ENCODE measurements at places on chromosomes 16 and 17. TPM values are rescaled to one million over a fixed set of nuclear protein-coding genes. Genes with fewer than 3 reads are reported as not detected.

GRCh38 chr16:193441-193840 is 13.2 kb downstream of the HBQ1 start:
- no peaks in the 10 kb centered on the region for H3K27me3 ChIP-seq
- no peak for DNase-seq
- peaks cover 98% of the 10 kb centered on the region for H3K36me3 ChIP-seq
- no peaks in the 10 kb centered on the region for H3K4me1 ChIP-seq
- no peak overlapping the region for H3K4me3 ChIP-seq

DNA sequence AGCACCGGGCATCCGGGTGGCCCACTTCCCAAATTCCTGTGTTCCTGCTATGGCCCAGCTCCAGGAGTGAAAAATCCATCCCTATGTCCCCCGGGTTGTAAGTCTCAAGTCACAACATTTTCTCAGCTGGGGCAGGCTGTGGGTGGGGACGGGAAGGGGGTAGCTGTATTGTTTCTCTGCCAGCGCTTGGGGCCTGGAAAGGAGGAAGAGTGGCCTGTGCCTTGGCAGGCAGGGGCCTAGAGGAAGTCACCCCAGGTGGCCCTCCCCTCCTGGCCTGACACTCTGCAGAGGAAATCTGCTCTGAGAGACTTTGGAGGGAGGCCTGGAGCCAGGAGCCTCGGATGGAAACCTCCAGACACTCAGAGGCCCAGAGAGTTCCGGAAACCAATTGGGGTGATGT is 10.6 kb upstream of the SCN4A start:
- H3K36me3 ChIP-seq = peaks cover 5% of the 10 kb centered on the region
- peaks cover under 1% of the 10 kb centered on the region for H3K27me3 ChIP-seq
- no peak for DNase-seq
- no peak overlapping the region for H3K27ac ChIP-seq
- no peak overlapping the region for H3K4me3 ChIP-seq

Gene C17orf78
- not detected for total RNA-seq

Gene FSCN2
- total RNA-seq = 5.5 TPM

Gene CIBAR2
- total RNA-seq = not detected

Gene ACSM2B
- total RNA-seq = not detected

- H3K4me3 ChIP-seq = no peak overlapping the region
- no peak overlapping the region for H3K27ac ChIP-seq
- DNase-seq = no peak
- H3K27me3 ChIP-seq = no peaks in the 10 kb centered on the region
- no peaks in the 10 kb centered on the region for H3K36me3 ChIP-seq
- no peaks in the 10 kb centered on the region for H3K4me1 ChIP-seq
These were observed 495.1 kb downstream of the CDH11 start for GRCh38 chr16:64626776-64627175.

DNA sequence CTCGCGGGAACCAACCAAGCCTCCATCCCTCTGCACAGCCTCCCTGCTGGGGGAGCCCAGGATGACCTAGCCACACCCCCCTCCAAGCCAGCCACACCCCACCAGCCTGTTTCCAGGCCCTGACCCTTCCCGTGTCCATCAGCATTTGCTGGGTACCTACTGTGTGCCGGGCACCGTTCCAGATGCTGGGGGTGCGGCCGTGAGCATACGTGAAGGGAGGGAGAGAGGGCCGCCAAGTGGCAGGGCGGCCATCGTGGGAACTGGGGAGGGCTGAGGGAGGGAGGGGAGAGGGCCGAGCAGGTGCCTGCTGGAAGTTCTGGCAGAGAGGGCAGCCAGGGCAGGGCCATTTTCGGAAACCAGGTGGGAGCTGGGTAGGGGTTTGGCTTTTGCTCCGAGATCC is 23.1 kb downstream of the ZFPM1 start:
- no peak overlapping the region for H3K4me3 ChIP-seq
- H3K27me3 ChIP-seq = peaks cover 13% of the 10 kb centered on the region
- H3K27ac ChIP-seq = no peak overlapping the region
- peaks cover 8% of the 10 kb centered on the region for H3K4me1 ChIP-seq
- DNase-seq = no peak

GRCh38 chr17:9131371-9131770 is 110.1 kb downstream of the NTN1 start:
- H3K27ac ChIP-seq = no peak overlapping the region
- no peak overlapping the region for H3K4me3 ChIP-seq
- H3K27me3 ChIP-seq = peaks cover 71% of the 10 kb centered on the region
- DNase-seq = no peak
- H3K4me1 ChIP-seq = no peaks in the 10 kb centered on the region
- peaks cover 5% of the 10 kb centered on the region for H3K36me3 ChIP-seq

GRCh38 chr16:67461600-67462278 is 19.2 kb downstream of the ATP6V0D1 start:
- H3K36me3 ChIP-seq = peaks cover 13% of the 10 kb centered on the region
- H3K27ac ChIP-seq = peak overlapping the region; percentile 52
- DNase-seq = peak; percentile 61
- H3K4me1 ChIP-seq = peaks cover 46% of the 10 kb centered on the region
- no peaks in the 10 kb centered on the region for H3K27me3 ChIP-seq
- peak overlapping the region; percentile 32 for H3K4me3 ChIP-seq

Gene CFAP52
- total RNA-seq = not detected

Gene IGSF6
- not detected for total RNA-seq

- no peak overlapping the region for H3K4me3 ChIP-seq
- no peak for DNase-seq
- peaks cover 9% of the 10 kb centered on the region for H3K36me3 ChIP-seq
- H3K27ac ChIP-seq = no peak overlapping the region
- H3K4me1 ChIP-seq = peaks cover 9% of the 10 kb centered on the region
- no peaks in the 10 kb centered on the region for H3K27me3 ChIP-seq
These were observed 400.0 kb downstream of the SOX9 start for GRCh38 chr17:72520665-72521303.

- H3K27ac ChIP-seq = no peak overlapping the region
- no peak for DNase-seq
These were observed 15.9 kb downstream of the C1QTNF1 start for GRCh38 chr17:79039886-79040285.

DNA sequence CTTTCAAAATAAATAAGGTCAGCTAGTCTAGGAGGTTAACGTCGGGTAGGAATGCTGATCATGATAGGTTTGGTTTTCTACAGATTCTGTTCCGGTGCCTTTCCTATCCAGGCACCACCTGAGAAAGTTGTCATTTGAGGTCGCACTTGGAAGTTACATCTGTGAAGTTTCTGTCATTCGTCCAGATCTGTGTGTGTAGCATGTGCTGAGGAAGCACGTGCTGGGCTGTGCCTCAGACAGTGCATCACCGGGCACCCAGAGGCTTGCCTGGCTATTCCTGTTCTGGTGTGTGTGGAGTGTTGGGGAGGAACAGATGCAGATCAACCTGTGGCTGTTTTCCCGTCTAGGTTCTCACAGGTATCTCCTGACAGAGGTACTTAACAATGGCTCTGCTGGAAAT is 42.6 kb downstream of the DNAJA2 start:
- H3K4me3 ChIP-seq = no peak overlapping the region
- no peak overlapping the region for H3K27ac ChIP-seq
- no peak for DNase-seq
- H3K36me3 ChIP-seq = peaks cover 70% of the 10 kb centered on the region
- no peaks in the 10 kb centered on the region for H3K27me3 ChIP-seq

GRCh38 chr17:1779571-1780131 is 17.8 kb downstream of the SERPINF1 start:
- no peaks in the 10 kb centered on the region for H3K4me1 ChIP-seq
- no peaks in the 10 kb centered on the region for H3K27me3 ChIP-seq
- H3K36me3 ChIP-seq = no peaks in the 10 kb centered on the region
- no peak overlapping the region for H3K27ac ChIP-seq

DNA sequence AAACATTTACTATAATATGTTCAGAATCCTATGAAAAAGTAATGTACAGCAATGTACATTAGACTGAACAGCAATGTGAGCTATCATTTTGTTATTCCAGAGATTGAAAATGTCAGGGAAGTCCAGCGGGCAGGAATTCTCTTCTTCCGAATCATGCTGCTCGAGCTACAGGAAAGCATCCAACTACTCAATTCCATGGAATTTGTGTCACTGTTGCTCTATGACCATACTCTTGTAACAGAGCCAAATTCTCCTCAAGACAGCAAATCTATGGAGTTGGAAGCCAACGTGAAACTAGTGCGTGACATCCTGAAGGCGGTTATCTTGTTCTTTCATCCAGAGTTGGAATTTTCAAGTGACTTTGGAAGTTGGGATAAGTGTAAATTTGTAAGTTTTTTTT is 24.8 kb upstream of the NSRP1 start:
- peaks cover 55% of the 10 kb centered on the region for H3K27me3 ChIP-seq
- DNase-seq = no peak
- H3K4me1 ChIP-seq = peaks cover 7% of the 10 kb centered on the region
- no peak overlapping the region for H3K4me3 ChIP-seq

Gene HS3ST3B1
- total RNA-seq = 0.80 TPM

DNA sequence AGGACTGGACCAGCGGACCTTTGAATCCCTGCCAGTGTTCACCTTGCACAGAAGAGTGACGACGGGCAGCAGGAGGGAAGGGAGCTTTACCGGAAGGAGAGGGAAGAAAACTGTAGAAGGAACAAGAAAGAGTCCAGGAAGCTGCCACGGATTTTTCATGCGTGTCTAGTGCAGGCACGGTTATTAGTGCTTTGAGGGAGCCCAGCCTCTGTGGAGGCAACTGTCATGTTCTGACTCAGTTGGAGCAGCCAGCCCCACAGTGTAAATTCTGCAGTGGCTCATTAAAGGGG is 6.5 kb upstream of the HOXB13 start:
- peaks cover 9% of the 10 kb centered on the region for H3K4me1 ChIP-seq
- no peaks in the 10 kb centered on the region for H3K36me3 ChIP-seq
- no peak for DNase-seq
- no peak overlapping the region for H3K4me3 ChIP-seq
- no peak overlapping the region for H3K27ac ChIP-seq
- peaks cover 90% of the 10 kb centered on the region for H3K27me3 ChIP-seq

DNA sequence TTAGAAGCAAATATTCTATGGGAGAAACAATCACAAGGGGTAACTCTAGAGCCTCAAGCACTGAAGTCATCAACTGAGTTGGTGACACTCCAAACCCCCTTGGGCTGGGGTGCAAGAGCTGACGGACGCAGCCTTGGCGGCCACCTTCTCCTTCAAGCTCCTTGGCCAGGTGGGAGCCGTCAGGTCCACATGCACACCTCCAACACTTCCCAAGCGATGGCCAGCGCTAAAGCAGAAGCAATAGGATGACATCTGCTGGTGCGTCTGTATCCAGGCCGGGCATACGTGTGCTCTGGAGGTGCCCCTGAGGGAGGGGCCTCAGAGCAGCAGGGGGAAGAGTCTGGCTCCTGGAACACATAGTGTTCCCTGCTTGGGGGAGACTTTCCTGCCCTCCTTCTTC is 12.2 kb upstream of the FOXJ1 start:
- no peaks in the 10 kb centered on the region for H3K4me1 ChIP-seq
- H3K27ac ChIP-seq = no peak overlapping the region
- H3K4me3 ChIP-seq = no peak overlapping the region
- no peaks in the 10 kb centered on the region for H3K27me3 ChIP-seq
- peaks cover 8% of the 10 kb centered on the region for H3K36me3 ChIP-seq
- no peak for DNase-seq

DNA sequence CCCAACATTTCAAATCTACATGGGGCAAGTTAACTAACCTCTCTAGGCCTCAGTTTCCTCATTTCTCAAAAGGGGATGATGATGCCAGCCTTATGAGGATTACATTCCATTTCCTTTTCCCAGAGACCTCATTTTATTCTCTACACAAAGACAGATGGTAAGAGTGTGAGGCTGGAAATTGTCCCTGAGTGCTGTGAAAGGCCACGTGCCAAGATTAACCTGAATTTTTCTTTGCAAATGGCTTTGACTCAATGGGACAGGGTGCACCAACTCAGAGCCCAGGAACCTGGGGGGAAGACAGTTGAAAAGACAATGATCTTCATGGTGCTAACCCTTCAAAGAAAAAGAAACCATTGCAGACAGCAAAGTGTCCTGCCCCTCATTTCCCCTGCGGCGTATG is 332.8 kb downstream of the TMEM114 start:
- no peaks in the 10 kb centered on the region for H3K27me3 ChIP-seq
- no peaks in the 10 kb centered on the region for H3K4me1 ChIP-seq

GRCh38 chr16:69187446-69188235 is 677 bp downstream of the SNTB2 start:
- DNase-seq = peak; percentile 60
- H3K4me3 ChIP-seq = peak overlapping the region; percentile 88
- H3K36me3 ChIP-seq = peaks cover 30% of the 10 kb centered on the region
- H3K4me1 ChIP-seq = peaks cover 27% of the 10 kb centered on the region
- H3K27ac ChIP-seq = peak overlapping the region; percentile 76

GRCh38 chr16:67372664-67373063 is 20.6 kb downstream of the TPPP3 start:
- no peaks in the 10 kb centered on the region for H3K36me3 ChIP-seq
- H3K4me3 ChIP-seq = no peak overlapping the region
- H3K4me1 ChIP-seq = peaks cover 16% of the 10 kb centered on the region
- no peak overlapping the region for H3K27ac ChIP-seq

GRCh38 chr16:85826686-85827247 is 27.3 kb downstream of the COX4I1 start:
- H3K27ac ChIP-seq = no peak overlapping the region
- H3K4me1 ChIP-seq = no peaks in the 10 kb centered on the region

Gene FAM20A
- 0.59 TPM for total RNA-seq

DNA sequence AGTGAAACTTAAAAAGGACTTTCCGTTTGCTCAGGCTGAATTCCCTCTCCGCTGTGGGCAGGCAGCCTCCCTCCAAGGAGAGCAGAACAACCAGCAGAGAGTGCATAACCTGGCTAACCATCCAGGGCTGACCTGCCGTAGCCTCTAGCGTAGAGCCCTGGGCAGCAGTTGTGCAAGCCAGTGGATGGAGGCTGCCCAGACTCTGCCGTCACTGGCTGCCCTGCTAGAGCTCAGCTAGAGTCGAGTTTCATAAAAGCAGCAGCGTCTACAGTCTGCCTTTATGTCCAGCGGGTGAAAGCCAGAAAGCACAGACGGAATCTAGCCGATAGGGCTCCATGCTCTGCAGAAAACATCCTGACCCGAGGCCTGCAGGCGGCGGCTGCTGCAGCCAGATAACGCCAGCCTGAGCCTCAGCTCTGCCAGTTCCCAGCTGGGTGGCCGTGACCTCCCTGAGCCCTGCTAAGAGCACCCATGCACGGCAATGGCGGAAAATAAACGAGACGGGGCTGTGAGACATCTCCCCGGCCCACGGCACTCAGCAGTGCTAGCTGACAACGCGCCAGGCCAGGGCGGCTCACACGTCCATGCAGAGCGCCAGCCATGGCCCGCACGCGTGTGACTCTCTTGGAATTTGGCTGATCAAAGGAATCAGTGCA is 231.3 kb downstream of the ENGASE start:
- H3K36me3 ChIP-seq = no peaks in the 10 kb centered on the region
- H3K4me1 ChIP-seq = no peaks in the 10 kb centered on the region
- DNase-seq = no peak

Gene GNAO1
- total RNA-seq = not detected

Gene VTN
- total RNA-seq = 0.22 TPM

DNA sequence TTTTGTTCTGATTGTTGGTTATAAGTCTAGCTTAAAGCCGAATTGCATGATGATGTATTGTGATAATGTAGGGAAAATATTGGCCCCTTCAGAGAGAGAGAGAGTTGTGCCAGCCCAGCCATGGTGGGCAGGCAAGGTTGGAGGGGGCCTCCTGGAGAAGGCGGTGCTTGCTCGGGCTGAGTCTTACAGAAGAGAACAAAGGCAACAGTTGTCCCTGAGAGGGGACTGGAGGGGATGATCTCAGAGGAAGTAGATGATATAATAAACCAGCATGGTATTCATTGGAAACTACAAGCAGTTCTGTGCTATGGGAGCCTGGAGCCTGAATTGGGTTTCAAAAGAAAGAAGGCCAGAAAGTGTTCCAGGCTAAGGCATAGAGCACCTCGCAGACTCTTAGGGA is 173.8 kb downstream of the RPTOR start:
- DNase-seq = no peak
- H3K27ac ChIP-seq = no peak overlapping the region
- H3K4me3 ChIP-seq = no peak overlapping the region
